ENCODE measurements at places on chromosomes 2 and 18.

DNA sequence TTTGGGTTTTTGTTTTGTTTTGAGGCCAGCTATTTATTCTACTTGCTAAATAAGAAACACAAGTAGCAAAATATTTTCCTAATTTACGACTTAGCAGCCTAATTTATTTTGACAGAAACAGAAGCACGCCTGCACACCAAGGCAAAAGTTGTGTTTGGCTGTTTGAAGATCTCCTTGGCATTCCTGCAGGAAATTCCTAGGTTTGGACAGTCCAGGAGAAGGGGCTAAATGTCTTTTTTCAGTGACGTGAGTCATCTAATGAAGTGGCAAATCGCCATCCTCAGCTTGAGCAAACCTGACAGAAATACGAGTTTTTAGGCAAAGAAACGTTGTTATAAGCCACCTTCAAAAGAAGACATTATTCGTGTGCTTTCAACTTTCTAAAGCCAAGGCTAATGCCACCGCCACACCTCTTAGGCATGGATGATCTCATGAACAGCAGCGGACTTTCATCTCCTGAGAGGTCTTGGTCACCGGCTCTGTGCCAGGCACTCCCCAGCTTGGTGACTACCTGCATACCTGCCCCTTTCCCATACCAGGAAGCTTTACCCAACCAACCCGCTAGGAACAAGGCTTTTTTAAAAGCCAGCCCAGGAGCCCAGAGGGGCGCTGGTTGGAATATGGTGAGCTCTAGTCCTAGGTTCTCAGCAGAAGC lies 30.9 kb downstream of the STK39 start:
- no peak for DNase-seq

GRCh38 chr2:45910473-45911060 lies 259.1 kb downstream of the PRKCE start:
- DNase-seq, result no peak

GRCh38 chr18:63272638-63273037 lies 46.9 kb downstream of the BCL2 start:
- DNase-seq, result no peak

DNA sequence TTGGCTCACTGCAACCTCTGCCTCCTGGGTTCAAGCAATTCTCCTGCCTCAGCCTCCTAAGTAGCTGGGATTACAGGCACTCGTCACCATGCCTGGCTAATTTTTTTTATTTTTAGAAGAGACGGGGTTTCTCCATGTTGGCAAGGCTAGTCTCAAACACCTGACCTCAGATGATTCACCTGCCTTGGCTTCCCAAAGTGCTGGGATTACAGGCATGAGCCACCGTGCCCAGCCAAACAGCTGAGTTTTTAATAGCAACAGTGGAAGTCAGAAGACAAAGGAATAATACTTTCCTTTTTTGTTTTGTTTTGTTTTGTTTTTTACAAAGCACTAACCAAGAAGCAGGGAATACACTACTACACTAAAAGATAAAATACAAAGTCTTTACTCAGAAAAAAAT lies 16.9 kb downstream of the GPR75 start:
- no peak for DNase-seq

GRCh38 chr2:42934580-42935186 lies 142.3 kb upstream of the HAAO start:
- no peak for DNase-seq

GRCh38 chr18:74784752-74785151 lies 187.1 kb downstream of the ZNF407 start:
- no peak for DNase-seq

DNA sequence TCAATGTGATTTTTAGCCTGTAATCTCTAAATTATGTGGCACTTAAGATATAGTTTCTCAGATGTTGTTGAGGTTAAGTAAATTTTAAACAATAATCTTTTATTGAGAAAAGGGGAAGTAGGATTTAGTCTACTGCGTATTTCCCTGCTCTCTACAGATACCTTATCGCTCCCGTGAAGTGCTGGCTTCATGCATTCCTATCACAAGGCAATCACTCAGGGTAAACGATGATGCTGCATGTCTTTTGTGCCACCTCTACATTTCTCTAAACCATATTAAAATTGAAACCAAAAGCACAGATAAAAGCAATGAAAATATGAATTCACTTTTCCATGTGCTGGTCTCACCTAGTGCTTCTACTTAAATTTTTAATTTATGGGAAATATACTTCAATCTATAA lies 14.4 kb upstream of the RPE start:
- DNase-seq, result no peak

GRCh38 chr2:119234021-119235019 lies 10.7 kb downstream of the STEAP3 start:
- no peak for DNase-seq

DNA sequence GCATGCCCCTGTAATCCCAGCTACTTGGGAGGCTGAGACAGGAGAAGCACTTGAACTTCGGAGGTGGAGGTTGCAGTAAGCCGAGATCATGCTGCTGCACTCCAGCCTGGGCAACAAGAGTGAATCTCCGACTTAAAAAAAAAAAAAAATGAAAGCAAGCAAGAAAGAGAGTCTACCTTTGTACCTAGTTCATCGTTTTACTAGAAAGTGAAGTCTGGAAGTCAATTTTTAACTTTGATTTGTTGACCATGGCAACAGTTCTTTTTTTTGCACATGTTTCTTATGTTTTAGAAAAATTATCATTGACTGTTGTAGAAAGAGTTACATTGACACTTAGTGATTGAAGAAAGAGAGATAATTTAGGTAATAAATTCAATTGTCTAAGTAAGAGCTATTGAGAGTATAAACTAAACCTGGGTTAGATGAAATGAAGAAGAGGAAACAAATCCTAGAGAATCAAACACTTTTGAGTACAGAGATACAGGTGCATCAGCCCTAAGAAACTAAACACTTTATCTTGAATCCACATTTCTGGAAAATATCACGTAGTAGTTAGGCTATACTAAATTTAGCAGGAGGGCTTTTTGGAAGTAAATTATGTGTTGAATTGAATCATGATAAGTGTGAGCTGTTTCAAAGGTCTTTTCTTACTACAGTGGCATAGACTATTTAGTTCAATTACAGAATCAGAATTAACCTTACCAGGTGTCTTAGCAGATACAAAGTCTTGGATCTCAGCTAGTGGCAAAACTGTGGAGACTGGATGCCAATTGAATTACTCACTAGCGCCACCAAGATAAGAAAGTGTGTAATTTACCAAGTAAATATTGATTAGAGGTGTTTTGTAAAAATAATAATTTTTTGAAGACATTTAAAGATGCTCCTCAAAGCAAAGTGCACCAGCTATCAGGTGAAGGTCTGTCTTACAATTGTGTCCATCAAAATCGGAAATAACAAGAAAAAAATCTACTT lies 303.4 kb upstream of the NRXN1 start:
- no peak for DNase-seq

DNA sequence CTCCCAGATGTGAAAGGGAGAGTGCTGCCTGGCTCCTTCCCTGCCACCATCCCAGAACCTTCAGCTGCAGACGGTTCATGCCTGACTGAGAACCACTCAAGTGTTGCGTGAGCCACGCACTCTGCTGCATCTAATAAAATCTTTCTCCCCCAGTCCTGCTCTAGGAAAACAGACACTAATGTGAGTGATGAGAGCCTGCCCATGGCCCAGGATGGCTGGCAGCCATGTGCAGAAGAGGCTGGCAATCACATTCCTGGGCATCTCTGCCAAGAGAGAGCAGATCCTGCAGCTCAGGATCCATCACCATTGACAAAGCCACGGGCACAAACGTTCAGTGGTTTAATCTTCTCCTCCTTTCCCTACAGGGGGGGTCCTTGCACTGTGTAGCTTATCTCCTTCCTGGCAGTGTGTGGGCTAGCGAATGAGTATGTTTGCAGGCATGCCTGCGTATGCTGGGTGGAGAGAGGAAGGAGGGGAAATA lies 477.5 kb downstream of the SLC4A3 start:
- peak; percentile 48 for DNase-seq

GRCh38 chr2:88738271-88738670 lies 46.8 kb downstream of the RPIA start:
- DNase-seq, result no peak

DNA sequence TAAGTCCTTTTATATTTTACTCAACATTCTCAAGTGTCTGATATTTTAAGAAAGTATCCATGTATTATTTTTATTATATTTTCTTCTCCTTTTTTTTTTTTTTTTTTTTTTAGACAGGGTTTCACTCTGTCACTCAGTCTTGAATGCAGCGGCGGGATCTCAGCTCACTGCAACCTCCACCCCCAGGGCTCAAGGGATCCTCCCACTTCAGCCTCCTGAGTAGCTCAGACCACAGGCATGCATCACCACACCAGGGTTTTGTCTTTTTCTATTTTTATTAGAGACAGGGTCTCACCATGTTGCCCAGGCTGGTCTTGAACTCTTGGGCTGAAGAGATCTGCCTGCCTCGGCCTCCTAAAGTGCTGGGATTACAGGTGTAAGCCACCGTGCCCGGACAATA lies 212.1 kb downstream of the TCF4 start:
- DNase-seq, result no peak

DNA sequence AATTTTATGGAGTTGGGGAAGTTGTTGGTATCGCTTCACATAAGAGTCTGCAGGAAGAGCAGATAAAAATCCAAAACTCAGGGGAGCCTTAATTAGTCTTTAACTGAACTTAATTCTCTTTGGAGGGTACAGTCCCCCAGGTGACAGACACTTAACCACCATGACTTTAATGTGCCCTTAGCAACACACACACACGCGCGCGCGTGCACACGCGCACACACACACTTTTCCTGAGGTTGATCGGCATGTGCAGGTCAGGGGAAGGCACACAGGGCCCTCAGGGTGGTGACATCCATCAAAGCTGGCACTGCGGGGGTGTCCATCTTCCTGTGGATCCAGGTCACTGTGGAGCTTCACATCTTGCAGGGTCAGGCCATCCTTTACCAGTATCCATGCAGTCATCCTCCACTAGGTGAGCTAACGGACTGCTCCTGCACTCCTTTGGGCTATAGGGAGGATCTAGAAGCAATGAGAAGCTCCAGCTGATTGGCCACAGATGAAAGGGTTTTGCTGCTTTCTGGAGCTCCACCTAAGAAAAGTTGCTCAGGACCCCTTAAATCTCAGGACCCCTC lies 21.9 kb upstream of the NCK2 start:
- no peak for DNase-seq

DNA sequence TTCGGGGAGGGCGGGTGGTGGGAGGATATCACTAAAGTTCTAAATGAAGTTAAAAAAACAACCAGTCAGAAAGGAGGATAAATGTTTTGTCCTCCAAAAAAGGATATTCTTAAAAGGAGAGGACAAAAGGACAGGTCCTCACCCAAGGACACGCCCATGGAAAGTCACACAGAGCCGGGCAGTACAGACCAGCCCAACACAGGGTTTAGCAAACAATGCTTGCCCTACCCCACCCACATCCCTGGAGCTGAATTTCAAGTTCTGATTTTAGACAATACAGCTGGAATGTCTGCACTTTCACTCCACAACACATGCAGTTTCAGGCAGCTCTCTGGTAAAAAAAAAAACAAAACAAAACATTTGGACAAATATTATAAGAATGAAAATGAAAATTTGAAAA lies 67.9 kb downstream of the SLC9A4 start:
- no peak for DNase-seq

DNA sequence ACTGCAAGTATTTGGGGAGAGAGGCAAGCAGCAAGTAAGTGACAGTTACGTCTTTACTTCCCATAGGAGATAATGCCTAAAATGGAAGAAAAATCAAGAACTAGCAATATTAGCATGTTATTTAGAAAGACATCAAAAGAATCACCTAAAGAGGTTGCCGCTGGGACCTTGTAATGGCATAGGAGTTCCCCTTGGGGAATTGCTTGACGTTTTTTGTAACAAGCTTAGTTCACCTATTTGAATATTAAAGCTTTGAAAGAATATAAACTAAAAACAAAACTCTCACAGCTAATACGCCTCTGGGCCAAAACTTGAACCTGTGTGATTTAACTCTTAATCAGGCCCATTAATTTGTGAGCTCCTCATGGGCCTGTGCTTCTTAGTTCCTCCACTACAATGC lies 89.0 kb downstream of the AAK1 start:
- no peak for DNase-seq
